Gastroesophageal sphincter (tissue), 4 donors: ENCODE measurements at places on chromosomes 4 and X. TPM values are rescaled to one million over a fixed set of nuclear protein-coding genes. Genes with fewer than 3 reads are reported as not detected.

BEX5 gene
- total RNA-seq = 4.8 TPM

NHS gene
- 4.7 TPM for total RNA-seq

GAB1 gene
- 124 TPM for total RNA-seq

- no peak for ATAC-seq
Observed at GRCh38 chr4:13218326-13218958, 265.7 kb downstream of the RAB28 start.

- no peak for ATAC-seq
Observed at GRCh38 chr4:5463936-5464650, 244.3 kb downstream of the EVC2 start.

DNA sequence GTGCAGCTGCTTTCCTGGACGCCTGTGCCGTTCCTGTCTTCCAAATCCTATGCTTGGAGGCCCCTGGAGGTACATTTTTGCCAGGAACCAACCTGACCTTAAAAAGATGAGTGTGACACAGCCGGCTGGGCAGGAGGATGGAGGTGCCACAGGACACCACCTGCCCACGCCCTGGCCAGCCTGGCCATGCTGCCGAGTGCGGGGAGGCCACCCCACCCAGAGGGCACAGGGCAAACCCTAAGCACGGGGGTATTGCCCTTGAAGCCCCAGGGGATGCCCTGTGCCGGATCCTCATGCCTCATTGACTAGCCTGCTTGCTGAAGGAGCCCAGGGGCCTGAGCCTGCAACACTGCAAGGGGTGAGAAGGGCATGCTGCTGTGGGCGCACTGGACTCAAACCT lies 20.1 kb downstream of the FGFR3 start:
- ATAC-seq = no peak
